ENCODE measurements at places on chromosomes 6 and 20.

DNA sequence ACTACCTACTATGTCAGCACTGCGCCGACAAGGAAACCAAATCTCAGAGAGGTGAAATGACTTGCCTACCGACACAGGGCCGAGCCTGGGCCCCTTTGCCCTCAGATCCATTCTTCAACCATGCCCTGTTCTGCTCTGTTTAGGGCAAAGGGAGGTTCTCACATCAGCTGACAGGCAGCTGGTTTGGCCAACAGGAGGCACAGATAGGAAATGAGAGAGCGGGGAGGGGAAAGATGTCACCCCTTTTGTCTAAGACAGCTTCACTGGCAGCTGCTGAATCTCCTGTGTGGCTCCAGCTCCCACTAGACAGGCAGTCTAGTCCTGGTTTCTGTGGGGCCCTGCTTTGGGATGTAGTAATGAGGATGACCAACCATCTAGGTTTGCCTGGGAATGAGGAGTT is 158.7 kb downstream of the TMEM200A start:
- no peak for DNase-seq

DNA sequence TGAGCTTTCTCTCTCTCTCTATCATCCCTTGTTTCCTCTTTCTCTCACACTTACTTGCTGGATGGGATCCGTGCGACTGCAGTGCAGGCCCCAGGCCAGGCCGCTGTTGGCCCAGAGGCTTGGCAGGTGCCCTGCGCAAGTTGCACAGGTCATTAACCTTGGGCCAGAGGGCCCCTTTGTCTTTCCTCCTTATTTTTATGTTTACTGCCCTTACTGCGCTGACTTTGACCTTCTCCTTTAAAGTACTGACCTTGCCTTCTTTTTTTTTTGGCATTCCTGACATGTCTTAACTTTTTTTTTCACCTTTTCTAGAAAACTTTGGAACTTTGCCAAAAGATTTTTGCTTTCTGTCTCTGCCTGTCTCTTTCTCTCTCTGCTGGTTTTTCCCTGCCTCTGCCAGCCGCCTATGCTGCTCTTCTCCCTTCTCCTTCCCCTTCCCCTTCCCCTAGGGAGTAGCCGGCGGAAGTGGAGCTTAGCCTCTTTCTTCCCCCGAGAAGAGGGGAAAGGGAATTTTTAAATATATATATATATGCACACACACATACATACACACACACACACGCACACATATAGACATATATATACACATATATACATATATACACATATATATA is 59.6 kb upstream of the CDH4 start:
- DNase-seq, result peak; percentile 12

DNA sequence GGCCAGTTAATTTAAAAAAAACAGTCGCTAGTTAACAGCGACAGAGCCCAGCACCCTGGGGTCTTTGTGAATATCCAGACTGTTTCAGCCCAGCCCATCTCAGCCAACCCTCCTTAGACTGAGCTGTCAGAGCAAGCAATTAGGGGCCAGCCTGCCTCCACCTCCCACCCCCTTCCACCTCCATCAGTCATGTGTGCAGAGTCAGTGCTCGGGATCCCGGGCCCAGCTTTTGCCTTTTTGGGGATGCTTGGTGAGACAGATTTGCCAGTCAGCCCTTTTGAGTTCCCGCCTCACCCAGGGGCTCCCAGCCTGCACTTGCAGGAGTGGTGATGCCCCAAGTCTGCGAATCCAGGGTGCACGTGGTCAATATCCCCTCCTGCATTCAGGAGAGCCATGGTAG is 6.5 kb upstream of the FAM83D start:
- DNase-seq, result no peak

GRCh38 chr20:42587427-42587826 is 602.3 kb downstream of the PTPRT start:
- no peak for DNase-seq

DNA sequence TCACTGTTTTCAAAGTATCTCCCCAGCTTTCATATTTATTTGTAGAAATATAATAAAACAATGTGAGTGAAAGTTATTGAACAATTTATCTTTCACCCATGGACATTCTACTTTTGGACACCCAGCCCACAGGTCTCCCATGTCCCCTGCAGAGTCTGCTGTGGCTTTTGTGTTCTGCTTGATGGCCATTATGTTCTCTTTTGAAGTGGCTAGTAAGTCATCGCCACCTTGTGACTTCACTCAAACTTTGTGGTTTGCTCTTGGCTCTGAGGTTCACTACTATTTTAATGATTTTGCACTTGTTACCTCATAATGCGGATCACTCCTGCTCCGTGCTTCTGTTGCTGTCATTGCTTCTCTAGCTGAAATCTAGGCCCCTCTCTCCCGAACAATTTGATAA is 10.2 kb upstream of the DEFB113 start:
- no peak for DNase-seq

- DNase-seq, result peak; percentile 42
These were observed at the start of gene TFAP2A for GRCh38 chr6:10414756-10415616. TSS of gene TFAP2A (minus strand) at chr6:10415074. CDS start at chr6:10414991, 83 bp downstream.
